Activated naive CD4-positive, alpha-beta T cell treated with anti-CD3 and anti-CD28 coated beads for 36 hours (primary cell): ENCODE measurements at places on chromosomes 1 and 21.

- peak; percentile 32 for DNase-seq
Observed at GRCh38 chr1:111274653-111275052, 16.0 kb upstream of the CHIA start.

DNA sequence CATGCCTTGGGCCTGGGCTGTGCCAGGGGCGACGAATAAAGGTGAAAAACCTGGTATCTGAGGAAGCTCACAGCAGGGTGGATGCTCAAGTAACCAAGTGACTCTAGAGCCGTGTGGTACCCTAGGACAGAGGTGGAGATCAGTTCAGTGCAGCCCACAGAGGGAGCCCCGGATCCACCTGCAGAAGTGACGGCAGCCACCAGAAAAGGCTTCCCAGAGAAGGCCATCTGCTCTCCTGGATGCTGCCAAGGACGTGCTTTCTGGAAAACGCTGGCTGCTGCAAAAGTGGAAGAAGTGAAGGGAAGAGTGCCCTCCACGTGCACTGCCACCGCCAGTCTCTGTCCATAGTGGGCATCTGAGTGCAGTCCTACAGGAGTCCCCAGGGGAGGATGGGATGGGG is 27.7 kb downstream of the TMCO4 start:
- no peak for DNase-seq

GRCh38 chr1:51270751-51271150 is 34.7 kb downstream of the RNF11 start:
- no peak for DNase-seq

- DNase-seq, result no peak
Observed at GRCh38 chr1:79760531-79760930, 754.0 kb upstream of the ADGRL4 start.

DNA sequence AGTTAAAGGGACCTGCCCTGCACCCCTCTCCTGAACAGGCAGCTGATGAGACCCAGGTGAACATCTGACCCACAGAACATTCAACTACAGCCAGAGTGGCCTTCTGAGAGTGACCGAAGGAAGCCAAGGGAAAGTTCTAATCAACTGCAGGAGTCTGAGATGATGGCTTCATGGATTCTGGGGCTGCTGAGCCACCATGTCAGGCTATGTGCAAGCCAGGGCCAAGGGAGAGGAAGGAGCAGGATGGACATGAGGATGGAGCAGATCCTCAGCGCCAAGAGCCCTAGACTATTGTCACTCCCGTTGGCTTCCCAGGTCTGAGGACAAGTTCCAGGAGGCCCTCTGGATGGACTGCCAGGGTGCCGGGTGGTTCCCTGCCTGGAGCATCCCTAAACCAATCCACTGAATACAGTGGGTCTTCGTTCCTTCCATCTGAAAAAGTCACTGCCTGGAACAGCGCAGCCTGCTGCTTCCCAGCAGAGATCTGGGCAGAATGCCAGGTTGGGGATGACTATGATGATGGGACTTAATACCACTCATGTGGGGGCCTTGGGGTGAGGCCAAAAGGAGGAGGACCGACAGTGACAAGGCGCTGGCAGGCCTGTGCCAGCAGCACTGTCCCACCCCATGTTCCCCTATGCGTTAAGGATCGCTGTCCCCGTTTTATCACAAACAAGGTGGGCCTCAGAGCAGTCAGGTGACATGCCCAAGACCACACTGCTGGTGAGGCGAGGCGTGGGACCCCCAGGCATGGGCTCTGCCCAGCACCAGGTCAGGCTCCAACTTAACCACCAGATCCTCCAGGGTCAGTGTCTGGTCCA is 19.8 kb downstream of the SPOCD1 start:
- DNase-seq, result peak; percentile 4

- no peak for DNase-seq
Observed at GRCh38 chr1:17097147-17097546, 22.1 kb downstream of the PADI2 start.

- no peak for DNase-seq
Observed at GRCh38 chr1:200834383-200834782, 38.4 kb upstream of the GPR25 start.

- DNase-seq, result peak; percentile 18
Observed at GRCh38 chr1:114152508-114153260, 985 bp downstream of the SYT6 start.

DNA sequence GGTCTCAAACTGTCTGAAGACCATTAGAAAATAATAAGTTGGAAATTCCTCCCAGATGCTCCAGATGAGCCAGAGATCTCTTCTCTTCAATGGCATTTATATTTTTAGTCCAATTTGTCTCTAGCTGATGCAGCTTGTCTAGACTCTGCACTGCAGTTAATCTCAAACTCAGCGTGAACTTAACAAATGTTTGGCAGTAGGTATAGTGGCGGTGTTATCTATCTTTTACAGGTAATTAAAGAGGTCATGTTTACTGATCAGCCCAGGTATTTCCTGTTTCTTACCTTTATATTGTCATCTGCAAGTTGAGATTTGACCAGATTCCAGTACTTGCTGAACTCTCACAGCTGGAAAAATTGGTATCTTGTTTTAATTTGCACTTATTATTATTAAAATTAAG is 1024.5 kb upstream of the ADGRL2 start:
- DNase-seq, result no peak

GRCh38 chr1:109185990-109186732 is 27.6 kb upstream of the SARS1 start:
- no peak for DNase-seq

- DNase-seq, result no peak
Observed at GRCh38 chr1:113073479-113073950, 517 bp downstream of the LRIG2 start.

DNA sequence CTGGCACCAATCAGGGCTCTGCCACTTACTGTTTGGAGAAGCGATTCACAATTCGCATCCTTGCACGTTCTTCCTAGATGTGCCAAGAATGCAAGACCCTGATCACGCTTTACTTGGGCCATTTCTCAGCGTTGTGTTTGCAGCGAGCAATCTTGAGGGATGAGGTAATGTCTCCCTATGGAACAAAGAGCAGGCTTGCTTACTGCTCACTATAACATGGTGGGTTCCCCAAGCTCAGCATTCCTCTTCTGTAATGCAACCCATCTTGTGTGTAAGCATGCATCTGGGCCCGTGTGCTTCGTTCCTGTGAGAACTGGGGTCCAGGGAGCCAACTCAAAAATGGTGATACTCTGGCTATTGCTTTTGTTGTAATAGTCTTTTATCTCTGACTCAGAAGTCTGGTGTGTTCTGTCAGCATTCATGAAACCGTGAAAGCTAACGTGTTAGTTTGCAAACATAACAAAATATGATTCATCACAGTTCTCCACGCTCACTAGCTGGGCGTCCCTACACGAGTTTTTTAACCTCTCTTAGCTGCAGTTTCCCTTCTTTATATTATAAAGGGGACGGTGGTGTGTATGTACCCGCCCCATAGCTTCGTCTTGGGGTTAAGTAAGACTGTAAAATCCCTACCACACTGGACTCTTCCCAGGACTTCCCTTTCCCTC is 33.3 kb downstream of the DNTTIP2 start:
- DNase-seq, result peak; percentile 66

GRCh38 chr1:214425716-214426425 is 125.5 kb downstream of the PTPN14 start:
- DNase-seq, result no peak

DNA sequence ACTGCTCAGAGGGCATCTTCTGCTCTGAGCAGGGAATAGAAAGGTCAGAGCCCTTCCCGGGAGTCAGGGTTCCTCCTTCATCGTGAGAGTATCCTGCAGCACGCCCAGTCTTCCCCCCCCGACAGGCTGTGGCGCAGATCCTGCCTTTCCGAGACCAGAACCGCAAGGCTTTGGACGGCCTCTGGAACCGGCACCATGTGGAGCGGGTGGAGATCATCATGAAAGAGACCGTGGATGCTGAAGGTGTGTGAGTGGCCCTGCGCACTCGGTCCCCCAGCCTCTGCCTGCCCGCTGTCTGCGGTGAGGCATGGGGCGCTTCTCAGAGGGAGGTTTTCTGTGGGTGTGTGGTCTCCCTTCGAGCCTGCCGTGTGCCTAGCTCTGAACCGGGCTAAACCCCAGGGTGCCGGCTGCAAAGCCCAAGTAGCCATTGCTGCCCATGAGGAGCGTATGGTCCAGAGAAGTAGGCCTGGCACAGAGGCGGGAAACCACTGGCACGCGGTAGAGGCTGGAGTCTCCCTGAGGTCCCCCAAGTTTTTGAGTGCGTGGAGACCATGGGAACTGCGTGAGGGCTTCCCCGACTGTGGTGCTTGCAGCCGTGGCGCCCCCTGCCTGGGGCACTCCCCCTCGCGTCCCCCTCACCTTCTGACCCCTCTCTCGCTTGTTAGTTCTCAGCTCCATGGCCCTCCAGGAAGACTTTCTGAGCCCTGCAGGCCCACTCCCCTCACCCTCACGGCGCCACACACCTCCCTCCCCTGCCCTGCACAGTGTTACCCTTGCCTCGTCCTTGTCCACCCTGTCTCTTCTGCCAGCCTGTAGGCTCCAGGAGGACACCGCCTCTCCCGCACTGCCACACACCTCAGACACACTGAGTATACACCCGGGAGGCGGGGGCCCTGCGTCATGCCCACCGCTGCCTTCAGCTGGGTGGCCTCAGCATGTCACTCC is 12.5 kb downstream of the H6PD start:
- no peak for DNase-seq

- DNase-seq, result no peak
Observed at GRCh38 chr1:16349847-16350406, 2.4 kb downstream of the FBXO42 start.

- DNase-seq, result peak; percentile 30
Observed at GRCh38 chr1:233993651-233994050, 89.2 kb downstream of the SLC35F3 start.

DNA sequence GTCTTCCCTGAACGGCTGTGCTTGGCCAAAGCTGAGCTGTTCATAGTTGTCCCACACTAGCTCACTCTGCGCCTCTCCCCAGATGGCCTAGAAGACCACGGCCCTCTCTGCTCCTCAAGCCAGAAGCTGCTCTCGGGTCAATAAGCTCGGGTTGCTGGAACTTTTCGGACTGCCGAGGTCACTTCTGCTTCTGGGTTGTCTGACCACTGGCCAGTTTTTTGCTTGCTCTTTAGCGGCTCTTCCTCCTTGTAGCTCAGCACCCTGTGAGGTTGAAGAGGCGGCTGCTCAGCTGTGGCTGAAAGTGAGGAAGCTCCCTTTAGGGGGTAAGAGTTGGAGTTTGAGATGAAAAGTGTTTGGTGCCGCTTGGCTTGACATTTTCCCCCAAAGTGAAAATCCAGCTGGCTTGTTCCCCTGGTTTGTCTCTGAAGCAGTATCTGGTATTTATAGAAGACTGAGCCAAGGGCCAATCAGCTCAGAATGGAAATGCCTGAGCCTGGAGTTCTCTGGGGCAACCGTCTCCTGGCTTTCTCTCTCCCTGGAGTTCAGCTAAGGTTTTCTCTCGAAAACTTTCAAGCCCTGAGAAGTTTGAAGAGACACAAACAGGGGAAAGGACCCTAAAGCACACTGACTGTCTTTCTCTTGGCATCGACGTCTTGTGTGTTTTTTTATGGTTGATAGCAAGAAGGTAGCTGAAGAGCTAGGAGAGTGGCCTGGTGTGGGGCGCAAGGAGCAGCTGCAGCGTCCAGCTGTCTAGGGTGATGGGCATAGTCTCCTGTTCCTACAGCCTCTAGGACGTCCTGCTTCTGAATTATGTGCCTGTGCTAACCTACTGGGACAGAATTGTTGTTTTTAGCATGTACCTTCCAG is 72.0 kb downstream of the SYT6 start:
- DNase-seq, result no peak

DNA sequence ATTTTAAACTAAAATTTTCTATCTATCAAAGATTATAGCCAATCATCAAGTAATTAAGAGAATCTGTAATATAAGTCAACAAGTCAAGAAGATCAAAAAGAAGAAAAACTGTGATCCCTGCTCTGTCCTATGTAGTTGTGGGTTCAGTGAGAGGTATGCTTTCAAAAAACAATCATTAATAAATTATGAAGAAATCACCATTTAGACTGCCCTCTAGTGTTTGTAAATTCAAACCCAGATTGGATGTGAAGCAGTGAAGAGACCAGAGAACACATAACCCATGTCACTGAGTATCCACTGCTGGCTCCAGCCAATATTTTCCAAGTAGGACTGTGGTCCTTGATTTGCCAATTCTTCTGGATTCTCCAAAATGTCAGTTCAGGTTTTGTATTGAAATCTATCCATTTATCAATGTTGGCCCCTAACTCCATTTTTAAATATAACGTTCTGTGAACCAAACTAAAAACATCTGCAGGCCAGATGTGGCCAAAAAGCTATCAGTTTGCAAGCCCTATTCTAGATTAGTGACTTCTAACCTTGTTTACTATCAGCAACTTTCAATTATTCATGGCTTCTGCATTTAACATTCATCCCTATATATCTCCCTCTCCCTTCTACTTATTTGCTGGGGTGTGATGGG is 467.5 kb upstream of the CXADR start:
- DNase-seq, result no peak

DNA sequence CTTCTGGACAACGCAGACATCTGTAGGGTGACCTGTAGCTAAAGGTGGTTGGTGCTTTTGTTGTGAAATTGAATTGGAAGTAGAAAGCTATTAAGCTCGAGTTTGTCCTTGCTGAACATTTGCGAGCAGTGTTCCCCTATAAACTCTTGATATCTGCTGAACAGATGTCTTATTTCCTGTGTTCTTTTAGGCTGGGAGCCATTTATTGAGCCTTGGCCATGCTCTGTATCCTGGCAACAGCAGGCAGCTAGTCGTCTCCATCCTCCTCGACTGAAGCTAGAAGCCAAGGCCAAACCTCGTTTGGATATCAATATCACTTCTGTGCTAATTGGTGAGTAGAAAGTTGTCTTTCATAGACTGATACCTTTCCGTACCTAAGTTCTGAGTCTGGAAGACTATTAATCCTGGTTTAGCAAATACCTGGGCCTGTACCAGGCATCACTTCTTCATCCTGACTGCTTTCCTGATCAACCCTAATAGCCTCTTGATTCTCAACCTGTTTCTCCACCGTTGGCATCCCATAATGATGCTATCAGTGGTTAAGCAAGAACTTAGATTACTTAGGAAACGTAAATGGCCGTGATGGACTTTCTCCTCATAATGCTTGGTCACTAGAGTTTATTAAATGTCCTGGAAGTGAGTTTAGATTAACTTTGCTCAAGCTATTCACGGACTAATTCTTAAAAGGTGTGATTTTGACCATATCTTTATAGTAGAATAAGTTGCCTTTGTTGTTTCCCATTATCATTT is 103.4 kb downstream of the VPS13D start:
- no peak for DNase-seq

- DNase-seq, result no peak
Observed at GRCh38 chr1:203033917-203034316, 7.6 kb downstream of the PPFIA4 start.

- DNase-seq, result no peak
Observed at GRCh38 chr1:22806584-22806983, 95.9 kb downstream of the EPHB2 start.

DNA sequence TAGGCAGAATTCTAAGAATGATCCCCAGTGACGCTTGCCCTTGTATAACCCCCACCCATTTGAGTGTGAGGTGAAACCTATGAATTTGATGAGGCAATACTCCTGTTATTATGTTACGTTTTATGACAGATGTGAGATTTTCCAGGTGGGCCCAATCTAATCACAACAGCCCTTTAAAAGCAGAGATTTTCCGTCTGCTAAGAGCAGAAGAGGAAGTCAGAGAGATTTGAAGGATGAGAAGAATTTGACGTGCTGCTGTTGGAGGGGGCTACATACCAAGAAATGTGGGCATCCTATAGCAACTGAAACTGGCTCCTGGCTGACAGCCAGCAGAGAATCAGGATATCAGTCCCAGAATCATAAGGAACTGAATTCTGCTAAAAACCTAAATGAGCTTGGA is 2.4 kb upstream of the SLC19A2 start:
- no peak for DNase-seq

- DNase-seq, result peak; percentile 11
Observed at GRCh38 chr1:234270093-234270492, 103.2 kb upstream of the COA6 start.
